Kidney (tissue), 22 donors: ENCODE measurements at places on chromosomes 5 and 9. TPM values are rescaled to one million over a fixed set of nuclear protein-coding genes. Genes with fewer than 3 reads are reported as not detected.

CFAP90 gene
- polyA plus RNA-seq, result 7.7 TPM

BTNL9 gene
- 8.6 TPM for polyA plus RNA-seq

TXNDC8 gene
- polyA plus RNA-seq, result not detected

LCN9 gene
- polyA plus RNA-seq, result not detected

RUSC2 gene
- 13.4 TPM for polyA plus RNA-seq

TMEM215 gene
- polyA plus RNA-seq, result not detected

DNA sequence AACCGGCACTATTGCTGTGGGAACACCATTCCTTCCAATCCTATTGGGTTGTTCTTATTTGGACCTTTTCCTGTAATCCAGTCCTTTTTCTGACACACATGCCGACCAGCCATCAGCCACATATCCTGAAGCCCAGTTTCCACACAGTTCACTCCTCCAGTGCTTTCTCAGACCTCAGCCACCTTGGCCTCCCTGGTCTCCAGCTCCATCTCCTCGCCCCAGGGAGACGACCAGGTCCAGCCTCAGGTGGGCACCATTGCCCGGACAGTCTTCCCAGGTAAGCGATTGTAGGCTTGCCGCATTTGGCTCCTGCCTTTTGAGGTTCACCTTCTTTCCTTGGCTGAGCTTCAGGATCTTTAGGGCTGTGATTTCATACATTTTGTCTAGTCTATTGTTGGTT lies 15.2 kb upstream of the TERT start:
- peak; percentile 2 for DNase-seq

GRCh38 chr5:67380431-67380830 lies 183.8 kb upstream of the CD180 start:
- DNase-seq, result no peak

DNA sequence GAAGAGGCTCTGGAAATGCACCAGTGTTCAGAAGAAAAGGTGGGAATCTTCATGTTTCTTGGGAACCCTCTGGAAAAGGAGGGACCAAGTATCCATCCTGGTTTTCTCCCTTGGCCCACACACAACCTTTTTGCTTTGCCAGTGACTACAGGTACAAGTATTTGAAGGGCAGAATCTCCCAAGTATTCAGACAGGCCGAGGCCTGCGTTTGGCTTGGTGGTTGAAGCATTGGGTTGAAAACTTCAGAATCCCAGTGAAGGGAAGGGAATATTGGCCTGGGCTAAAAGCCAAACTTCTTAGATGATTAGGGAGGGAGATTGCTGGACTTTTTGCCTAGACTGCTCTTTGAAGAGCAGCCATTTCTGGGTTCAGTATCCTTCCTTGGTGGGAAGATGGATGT lies 71.9 kb downstream of the UBAP1 start:
- no peak for DNase-seq

DNA sequence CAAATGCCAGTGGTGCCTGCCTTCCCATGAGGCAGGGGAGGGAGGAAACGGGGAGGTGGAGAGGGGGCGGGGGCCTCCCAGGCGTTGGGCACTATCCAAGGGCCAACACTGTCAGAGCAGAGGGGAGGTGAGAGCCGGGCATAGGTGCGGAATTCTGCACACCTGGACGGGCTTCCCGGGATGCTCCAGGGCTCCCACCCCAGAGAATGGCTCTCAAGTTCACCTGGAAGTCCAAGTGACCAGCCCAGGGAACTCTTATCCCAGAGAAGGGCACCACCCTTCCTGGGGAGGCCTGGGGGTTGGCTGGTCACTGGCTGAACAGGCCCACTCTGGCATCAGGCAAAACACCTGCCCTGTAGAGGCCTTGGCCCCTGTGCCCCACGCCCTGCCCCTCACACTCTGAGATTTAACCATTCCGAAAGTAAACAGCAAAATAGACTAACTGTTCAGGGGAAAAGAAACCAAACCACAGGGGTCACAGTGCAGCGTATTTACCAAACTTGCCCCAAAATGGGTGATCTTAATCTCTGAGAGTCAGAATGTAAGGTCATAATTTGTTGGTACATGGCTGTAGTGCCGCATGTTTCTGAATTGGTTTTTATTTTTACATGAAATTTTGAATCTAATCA lies 2.7 kb downstream of the CSF2 start:
- no peak for DNase-seq

GRCh38 chr5:2626572-2626971 lies 124.9 kb downstream of the IRX2 start:
- DNase-seq, result no peak

DNA sequence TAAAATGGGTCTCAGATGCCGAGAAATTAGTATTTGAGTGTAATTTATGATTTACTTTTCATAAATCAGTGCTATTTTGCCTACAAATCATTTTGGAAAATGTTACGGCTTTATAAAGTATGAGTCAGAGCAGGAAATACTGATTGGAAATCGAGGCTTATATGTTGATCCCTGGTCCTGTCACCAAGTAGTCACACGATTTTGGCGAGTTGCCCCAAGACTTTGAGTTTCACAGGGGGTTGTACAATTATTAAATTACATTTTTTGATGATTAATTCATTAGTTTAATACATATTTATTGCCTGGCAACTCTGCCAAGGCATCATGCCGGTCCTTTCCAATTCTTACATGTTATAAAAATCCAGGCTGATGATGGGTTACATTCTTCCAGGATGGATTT lies 443.9 kb upstream of the KLF4 start:
- DNase-seq, result no peak

DNA sequence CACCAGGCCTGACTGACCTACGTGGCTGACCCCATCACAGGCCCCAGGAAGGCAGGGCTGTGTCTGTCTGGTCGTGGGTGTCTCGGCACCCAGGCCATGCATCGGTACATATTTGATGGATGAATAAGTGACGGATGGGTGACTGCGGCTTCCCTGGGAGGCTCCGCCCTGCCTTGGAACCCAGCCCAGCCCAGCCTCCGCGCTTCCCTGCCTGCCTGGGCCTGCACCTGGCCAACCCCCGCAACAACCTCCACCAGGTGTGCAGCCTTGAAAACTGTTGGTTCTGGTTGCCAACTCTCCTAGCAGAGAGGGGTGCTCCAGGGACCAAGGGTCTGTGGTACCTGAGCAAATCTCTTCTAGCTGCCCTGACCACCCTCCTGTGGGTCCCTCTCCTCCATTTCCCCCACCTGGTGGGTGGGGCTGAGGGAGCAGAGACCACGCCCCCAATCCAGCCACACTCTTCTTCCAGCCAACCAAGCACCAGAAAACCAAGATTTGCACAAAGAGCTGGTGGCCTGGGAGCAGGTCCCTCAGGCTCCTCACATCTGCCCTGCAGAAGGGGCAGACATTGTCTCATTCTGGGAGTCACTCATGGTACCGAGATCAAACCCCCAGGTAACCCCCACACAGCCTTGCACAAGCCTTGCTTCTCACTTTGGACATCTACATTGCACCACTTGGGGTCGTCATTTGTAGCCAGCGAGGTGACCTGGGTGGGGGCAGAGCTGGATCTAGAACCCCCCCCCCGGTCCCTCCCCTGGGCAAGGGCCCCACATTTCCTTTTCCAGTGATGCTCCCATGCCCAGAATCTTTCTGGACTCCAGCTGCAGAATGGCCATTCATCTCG lies 100.6 kb upstream of the IER5L start:
- peak; percentile 83 for DNase-seq

DNA sequence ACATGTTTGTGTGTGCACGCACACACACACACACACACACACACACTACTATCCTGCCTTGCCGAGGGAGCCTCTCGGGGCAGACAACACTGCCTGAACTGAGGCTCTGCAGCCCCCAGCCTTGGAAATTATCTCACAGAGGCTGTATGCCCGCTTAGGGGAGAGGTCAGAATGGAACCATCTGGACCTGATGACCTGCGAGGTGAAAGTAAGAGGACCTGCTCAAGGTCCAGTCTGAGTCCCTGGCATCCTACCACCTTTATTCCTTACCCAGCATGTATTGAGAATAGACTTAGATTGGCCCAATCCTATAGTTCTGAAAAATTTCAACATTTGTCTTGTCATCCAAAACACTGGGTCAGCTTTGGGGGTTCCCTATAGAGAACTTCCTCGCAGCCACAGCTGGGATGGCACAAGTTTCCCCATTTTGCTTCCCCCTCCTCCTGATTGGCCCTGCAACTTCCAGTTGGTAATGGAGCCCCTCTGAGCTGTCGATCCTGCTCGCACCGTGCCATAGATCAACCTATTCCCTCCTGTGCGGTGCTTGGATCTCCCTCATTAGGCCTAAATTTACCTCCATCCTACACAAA lies 10.2 kb downstream of the MVB12B start:
- DNase-seq, result no peak

DNA sequence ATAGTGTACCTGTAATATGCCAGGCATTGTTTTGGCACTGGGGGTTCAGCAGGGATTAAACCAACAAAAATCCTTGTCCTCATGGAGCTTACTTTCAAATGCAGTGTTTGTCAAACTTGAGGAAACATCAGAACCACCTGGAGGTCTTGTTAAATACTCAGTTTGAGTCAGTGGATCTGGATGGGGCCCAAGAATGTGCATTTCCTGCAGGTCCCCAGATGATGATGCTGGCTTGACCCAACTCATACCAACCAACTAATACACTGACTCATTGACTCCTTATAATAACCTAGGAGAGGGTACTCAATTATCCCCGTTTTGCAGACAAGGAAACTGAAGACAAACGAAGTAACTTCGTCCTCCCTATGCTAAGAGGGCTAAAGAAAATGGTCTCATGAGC lies 11.3 kb downstream of the WWC1 start:
- DNase-seq, result no peak

DNA sequence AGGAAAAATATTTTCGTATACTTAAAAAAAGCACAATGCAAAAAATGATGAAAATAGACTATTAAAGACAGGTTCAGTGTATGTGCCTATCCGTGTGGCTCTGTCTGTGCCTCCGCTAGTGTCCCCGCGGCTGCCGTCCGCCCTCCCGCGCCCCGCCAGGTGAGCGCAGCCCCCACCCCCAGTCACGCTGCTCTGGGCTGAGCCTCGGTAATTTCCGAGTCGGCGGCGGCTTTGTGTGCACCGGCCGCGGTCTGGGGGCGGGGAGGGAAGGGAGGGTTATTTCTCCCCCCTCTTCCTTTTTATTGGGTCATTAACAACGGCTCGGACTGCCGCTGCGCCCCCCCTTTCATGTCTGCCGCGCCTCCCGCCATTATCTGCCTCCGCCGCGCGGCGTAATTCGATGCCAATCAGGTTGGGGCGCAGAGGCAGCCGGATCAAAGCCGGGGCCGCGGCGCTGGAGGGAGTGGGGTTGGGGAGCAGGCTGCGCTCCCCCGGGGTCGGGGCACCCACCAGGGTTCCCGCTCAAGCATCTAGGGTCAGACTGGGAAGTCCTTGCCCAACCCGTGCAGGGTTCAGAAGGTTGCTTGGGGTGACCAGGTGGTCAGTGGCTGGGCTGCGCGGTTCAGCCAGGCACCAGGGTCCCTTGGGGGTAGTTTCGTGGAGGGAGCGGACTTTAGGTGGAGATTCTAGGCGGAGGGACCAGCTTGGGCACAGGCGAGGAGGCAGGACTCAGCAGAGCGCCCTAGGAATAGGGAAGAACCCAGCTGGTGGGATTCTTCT lies 39.5 kb upstream of the PSD2 start:
- peak; percentile 56 for DNase-seq

DNA sequence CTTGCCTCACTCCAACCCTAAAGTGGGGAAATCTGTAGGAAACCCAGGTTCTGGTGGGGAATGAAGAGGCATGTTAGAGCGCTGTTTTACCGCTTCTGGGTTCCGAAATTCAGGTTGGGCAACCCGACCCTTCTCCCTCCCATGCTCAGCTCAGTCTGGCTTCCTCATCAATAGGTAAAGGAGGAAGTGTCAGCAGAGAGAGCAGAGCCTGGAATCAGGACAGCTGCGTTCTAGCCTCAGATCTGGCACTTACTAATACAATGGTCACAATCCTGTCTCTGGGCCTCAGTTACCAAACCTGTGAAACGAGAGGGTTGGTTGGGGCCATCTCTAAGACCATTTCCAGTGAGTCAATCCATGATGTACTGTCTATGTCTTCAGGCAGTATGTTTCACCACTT lies 16.2 kb upstream of the TNIP1 start:
- no peak for DNase-seq

GRCh38 chr5:60992871-60993270 lies 47.9 kb downstream of the NDUFAF2 start:
- DNase-seq, result no peak

DNA sequence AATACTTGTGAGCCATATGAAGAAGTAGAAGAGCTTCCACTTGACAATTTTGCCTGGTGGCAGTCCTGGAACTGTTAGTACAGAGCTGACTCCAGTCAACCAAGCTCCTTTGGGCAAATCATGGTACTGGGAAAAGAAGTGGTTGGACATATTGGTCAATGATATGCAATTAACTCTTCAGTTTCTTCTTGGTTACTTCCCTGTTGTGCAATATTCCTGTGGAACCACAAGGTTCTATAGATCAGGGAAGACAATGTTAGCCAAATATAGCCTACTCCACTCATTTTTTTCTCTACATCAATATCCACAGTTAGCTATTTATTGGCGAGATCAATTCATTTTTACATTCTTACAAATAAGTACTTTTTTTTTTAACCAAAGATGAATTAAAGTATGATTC lies 14.4 kb upstream of the GDA start:
- no peak for DNase-seq

DNA sequence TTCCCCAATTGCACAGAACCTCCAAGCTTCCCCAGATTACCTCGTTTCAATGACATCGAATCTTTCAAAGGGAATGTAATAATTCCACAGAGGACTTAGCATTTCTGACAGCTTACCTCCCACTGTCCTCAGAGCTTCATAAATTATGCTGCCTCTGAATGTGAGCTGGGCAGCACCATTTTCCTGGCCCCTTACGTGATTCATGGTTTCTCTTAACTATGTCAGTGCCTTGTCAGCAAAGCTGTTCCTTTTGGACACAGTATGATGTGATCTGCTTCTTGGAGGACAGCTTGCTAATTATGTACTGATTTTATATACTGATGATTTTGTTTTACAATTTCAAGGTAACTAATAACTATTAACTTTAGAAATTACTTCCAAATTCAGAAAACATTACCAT lies 27.7 kb upstream of the SSBP2 start:
- DNase-seq, result no peak

DNA sequence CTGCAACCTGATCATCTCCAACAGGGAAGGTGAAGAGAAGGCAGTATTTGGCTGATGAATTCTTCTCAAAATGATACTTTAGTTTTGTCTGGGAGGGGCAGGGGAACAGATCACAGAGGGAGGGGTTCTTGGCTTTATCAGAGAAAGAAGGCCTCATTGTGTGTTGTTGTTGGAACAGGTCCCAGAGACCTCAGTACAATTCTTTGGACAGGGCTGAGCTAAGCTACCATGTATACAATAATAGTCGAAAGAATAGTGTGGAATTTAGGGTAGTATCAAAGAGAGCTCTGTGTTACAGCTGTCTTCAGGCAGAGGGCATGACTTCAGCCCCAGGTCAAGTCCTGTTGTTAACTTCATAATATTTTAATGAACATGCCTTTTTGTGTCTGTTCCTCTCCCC lies 39.9 kb downstream of the ARHGAP26 start:
- DNase-seq, result no peak
